GM10248 (cell line): ENCODE measurements at places on chromosomes 4 and X.

- no peak for DNase-seq
Observed at GRCh38 chr4:177033632-177034031, 240.9 kb upstream of the VEGFC start.

DNA sequence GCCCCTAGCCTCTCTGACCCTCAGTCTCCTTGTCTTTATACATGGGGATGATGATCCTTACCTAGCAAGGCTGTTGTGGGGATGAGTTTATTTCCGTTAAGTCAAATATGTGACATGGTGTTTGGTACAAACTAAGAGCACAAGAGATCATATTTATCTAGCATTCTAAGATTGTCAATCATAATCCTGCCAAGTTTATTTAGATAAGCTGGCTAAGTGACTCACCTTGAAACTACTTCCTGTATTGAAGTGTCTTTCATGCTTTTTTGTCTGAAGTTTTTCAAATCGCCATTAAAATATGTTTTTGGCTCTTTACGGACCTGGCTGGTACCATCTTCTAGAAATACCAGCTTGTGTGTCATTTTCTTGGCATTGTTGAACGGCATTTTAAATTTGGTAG, 30.7 kb downstream of the MAP7D3 start:
- no peak for DNase-seq

DNA sequence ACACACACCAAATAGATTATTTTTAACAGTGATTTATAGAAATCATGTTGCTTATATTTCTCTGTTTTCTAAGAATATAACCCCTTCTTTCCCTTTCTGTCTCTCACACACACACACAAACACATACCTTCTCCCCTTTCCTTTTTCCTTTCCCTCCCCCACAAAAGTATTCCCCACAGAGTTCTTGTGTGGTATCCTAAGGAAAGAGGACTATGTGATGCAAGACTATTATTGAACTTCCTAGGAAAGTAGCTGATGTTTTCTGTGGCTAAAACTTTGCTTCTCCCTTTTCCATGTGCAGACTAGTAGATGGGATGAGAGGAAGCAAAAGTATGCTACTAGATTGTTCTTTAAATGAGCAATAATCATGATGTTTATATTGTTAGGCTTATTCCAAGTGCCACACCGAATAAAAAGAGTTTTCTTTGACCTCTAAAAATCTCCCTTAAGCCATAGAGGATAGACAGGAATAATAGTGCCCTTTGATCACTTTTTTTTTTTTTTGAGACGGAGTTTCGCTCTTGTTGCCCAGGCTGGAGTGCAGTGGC, 38.7 kb downstream of the CPEB2 start:
- DNase-seq, result no peak

DNA sequence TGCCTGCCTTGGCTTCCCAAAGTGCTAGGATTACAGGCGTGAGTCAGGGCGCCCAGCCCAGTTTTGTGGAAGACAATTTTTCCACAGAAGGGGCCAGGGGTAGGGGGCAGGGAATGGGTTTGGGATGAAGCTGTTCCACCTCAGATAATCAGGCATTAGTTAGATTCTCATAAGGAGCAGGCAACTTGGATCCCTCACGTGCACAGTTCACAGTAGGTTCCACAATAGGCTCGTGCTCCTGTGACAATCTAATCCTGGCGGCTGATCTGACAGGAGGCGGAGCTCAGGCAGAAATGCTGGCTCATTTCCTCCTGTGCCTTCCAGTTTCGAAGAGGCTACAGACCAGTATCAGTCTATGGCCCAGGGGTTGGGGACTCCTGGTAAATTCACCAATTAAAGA, 491.6 kb upstream of the AADAT start:
- DNase-seq, result no peak

DNA sequence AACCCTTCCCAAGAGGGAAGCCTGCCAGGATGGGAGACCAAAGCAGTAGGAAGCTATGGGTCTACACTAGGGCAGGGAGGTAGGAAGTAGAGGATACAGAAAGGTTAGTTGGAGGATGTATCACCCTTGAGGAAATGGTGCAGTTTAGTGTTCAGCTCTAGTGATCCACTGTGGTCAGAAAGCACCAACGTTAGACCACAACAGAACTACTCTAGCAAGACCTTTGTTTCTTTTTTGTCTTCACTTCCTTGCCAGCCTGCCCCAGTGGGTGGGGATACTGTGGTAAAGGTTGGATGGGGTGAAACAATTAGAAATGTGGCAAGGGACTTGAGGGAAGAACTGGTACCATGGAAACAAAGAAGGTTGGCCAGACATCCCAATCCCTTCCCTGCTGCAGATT, 83.3 kb downstream of the DDIT4L start:
- DNase-seq, result peak; percentile 17

DNA sequence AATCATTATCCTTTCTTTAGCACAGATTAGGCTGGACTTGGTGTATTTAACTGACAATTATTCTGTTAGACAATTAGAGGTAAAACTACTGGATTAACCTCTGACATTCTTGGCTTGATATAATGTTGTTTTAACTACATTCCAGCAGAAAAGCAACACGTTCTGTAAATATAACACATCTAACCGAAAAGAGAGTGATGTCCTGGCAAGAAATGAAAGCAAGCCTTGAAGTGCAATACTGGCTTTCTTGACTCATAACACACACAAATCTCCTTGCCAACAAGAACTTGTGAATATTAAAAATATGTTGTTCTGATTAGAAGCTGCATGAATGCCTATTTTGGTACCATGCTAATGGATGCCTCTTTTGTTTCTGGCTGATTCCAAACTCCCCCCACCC, 76.4 kb downstream of the EFHC2 start:
- DNase-seq, result no peak

- no peak for DNase-seq
Observed at GRCh38 chr4:2667428-2667827, 88.7 kb downstream of the TNIP2 start.

DNA sequence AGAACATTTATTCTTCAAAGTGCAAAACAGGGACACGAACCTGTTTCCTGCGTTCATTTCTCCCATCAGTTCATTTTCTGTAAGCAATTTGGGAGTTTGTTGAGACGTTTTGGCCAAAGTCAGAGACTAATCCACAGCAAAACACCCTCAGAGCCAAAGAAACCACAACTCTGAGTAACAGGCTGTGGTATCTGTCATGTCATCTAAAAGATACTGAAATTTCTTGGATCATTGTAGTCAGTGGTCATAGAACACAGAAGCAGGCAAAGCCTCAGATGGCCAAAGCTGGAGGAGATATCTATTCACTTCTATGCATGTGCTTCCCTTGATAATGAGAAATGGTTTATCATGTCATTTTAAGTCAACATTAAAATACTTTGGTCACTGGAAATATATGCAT, 485.6 kb upstream of the GALNT7 start:
- DNase-seq, result no peak

DNA sequence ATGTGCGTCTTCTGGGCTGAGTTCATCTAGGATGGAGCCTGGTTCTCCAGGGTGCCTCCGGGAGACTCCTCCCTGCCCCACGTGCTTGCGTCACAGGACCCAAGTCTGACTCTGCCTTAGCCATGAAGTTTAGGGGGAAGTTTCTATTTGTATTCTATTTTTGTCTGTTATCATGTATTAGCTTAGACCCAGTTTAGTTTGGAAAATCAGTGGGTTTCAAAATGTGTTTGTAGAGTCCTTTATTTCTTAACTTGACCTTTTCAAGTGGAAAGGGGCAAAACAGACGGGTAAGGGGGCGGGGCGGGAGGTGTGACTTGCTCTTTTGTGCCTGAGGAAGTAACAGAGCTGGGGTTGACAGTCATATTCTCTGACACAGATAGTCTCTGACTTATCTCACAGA, 86.0 kb downstream of the HTT start:
- DNase-seq, result no peak

- no peak for DNase-seq
Observed at GRCh38 chrX:133390676-133391075, 24.6 kb downstream of the GPC4 start.
